Spinal cord (tissue), 10 donors: ENCODE measurements at places on chromosomes 6 and 20. TPM values are rescaled to one million over a fixed set of nuclear protein-coding genes. Genes with fewer than 3 reads are reported as not detected.

DNA sequence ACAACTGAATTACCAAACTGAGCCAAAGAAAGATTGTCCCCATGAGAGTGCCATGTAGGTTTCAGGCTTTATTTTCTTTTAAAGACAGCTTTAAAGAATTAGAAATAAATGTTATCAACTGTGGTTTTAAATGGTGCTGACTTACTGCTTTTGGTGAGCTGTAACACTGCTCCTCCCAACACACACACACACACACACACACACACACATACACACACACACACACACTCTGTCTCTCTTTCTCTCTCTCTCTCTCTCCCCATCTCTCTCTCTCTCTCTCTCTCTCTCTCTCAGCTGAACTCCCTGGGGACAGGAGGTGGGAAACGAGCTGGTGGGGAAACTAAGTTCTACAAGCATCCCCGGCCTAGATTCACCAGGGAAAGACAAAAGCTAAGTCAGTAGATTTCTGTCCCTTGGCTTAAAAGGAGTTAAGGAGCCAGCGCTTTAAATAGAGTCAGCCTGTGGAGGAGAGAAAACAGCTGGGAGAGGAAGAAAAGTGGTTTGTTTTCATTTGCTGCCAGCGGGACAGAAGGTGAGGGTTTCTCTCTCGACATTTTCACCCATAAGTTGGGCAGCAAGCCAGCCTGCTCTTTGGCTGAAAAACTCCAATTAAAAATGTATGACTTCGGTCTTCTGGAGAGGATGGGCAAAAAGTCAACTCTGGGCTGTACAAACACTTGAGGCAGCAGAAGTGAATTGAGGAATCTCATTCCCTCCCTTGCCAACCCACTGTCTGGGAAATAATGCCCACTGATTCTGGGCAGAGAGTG is 27.4 kb downstream of the CBLN4 start:
- DNase-seq, result peak; percentile 86

DNA sequence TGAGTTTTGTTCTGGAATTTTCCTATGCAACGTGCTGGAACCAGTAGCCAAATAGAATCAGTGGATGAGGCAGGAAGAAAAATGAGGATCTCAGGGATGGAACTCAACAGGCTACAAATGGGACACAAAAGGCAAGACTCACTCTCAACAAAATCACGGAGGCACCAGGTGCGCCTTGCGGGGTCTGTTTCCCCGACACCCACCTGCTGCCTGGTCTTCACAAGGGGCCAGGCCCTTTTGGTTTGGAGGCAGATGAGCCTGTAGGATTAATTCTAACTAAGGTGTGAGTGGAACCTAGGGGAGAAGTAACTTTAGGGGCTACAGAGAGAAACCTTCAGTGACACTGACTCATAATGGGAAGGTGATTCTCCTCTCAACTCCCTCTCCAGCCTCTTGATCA is 56.5 kb downstream of the ZNF831 start:
- no peak for DNase-seq

The RIMS4 gene
- total RNA-seq, result 24.5 TPM

DNA sequence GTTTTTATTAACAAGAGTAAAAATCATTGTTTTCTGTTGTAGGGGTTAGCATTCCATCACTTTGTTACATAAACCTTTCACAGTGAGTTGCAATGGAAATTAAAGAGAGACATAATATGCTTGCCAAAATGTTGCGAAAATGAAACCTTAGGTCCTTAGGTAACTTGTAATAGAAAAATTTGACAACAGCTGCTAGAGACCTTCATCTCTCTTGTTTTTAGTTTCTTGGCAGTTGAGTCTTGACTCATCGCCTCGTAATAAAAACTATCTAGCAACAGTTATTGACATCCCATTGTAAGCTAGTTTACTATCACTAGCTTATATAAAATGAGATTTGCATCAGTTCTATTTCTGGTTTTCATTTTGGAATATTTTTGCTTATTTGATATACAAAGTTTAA is 179.0 kb upstream of the MMS22L start:
- peak; percentile 47 for DNase-seq

The HLA-DOB gene
- total RNA-seq, result 0.20 TPM
